Activated naive CD4-positive, alpha-beta T cell treated with anti-CD3 and anti-CD28 coated beads, Interleukin-2, amount 50 U/mL, for 72 hours (primary cell): ENCODE measurements at places on chromosomes 3 and 15.

DNA sequence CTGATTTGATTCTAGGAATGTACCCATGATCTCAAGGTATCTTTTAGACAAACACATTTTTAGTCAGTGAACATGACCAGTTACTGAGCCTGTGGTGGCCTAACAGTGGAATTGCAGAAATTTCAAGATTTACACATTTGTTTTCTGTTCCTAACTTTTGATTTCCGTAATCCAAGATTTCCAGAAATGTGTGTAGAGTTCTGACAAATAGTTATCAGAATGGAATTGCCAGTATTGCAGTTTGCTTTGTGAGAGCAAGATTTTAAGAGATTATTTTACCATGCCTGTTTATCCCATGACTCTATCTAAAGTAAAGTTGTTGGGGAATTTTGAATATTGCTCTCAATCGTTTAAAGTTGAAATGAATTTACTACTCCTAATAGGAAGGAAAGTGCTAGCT, 11.7 kb upstream of the UTS2B start:
- DNase-seq: no peak

DNA sequence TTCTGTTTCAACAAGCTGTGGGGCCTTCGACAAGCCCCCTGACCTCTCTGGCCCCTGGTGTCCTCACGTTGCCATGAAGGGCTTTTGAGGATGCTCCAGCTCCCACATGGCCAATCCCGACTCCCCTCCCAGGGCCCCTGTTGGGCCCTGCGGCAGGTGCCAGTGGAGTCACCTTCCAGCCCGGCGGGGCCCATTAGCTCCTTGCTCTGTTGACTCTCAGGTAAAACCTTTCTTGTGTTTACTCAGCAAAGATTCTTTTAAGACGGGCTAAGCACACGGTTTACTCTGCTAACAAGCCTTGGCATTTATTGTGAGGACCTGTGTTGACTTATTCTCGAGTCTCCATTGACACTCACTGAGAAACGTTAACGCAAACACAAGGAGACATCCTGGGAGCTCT, 15.0 kb downstream of the RPLP1 start:
- DNase-seq: no peak

GRCh38 chr3:54832876-54833275, 95.0 kb downstream of the LRTM1 start:
- DNase-seq: no peak

DNA sequence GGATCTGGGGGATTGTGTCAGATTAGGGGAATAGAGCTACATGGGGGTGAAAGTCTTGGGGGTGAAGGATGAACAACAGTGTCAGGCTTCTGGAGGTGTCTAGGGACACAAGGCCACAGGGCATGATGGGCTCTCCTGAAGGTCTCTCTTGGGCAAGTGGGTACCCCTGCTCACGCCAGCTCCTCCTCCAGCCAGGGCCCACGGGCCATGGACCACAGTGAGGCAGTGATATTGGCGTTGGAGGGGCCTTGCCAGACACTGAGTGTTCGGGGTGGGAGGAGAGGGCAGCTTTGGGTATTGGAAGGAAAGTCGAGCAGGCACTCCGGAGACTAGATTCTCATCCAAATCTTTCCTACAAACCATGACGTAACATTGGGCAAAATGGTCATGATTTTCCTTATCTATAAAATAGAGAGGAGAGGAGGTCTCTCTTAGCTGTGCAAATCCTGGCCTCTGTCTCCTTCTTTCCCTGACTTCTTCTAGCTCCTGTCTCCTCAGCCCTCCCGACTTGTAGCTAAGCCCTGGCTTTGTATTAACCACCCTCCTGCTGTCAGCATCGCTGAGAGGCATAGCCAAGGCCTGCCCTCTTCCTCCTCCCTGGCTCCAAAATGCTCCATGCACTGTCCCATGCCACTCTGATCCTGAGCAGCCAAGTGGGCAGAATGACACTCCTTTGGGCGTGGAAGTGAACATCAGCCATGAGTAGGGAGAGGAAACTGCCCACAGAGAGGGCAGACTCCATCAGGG, 24.0 kb upstream of the SRP14 start:
- no peak for DNase-seq

DNA sequence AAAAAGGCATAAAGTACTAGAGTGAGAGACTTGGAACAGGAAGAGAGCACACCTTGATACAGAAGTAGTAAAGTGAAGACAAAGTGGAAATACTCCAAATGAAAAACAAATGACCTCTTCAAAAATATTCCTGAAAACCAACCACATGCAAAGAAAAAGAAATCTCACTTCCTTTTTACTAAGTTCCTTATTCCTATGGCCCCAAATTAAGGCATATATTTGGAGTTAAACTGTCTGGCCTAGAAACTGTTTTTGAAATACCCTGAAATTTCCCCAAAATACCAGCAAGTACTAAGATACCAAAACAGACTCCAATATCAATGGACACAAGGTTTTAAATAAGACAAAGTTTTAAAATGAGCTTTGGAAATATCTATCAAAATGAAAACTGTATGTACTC, 58.2 kb downstream of the ZNF148 start:
- DNase-seq: no peak

DNA sequence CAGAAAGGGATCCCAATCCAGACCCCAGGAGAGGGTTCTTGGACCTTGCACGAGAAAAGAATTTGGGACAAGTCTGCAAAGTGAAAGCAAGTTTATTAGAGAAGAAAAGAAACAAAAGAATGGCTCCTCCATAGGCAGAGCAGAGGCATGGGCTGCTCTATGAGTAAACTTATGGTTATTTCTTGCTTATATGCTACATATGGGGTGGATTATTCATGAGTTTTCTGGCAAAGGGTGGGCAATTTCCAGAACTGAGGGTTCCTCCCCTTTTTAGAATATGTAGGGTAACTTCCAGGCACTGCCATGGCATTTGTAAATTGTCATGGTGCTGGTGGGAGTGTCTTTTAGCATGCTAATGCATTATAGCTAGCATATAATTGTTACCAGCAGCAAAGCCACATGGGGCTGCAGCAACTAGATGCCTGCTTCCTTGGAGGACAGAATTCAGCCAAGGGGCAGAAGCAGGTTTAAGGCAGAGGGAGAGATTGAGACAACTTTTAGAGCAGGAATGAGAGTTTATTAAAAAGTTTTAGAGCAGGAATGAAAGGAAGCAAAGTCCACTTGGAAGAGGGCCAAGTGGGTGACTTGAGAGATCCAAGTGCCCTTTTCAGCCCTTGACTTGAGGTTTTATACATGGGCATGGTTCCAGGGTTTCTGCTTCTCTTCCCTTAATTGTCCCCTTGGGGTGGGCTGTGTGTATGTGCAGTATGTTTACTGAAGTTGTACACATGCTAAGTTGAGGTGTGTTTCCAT, 41.3 kb downstream of the METTL6 start:
- no peak for DNase-seq

- no peak for DNase-seq
Observed at GRCh38 chr3:149414557-149415231, 37.2 kb upstream of the TM4SF1 start.

DNA sequence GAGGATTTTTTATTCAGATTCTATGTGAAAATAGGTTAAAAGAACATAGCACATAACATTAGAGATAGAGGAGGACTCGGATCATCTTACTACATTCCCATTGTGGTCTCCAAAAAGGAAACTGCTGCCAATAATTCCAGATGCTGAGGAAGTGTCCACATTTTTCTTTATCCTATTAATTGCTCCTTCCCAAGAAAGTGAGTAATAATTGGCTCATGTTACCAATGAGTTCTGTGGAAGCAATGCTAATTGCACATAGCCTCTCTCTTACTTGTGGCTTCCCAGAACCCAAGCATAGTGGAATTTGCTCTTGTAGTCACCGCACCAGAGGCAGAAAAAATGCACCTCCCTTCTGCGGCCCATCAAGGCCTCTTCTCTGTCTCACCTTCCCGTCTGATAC, 208.4 kb downstream of the PLOD2 start:
- DNase-seq: no peak

- no peak for DNase-seq
Observed at GRCh38 chr3:170863816-170864215, 6.2 kb downstream of the RPL22L1 start.

DNA sequence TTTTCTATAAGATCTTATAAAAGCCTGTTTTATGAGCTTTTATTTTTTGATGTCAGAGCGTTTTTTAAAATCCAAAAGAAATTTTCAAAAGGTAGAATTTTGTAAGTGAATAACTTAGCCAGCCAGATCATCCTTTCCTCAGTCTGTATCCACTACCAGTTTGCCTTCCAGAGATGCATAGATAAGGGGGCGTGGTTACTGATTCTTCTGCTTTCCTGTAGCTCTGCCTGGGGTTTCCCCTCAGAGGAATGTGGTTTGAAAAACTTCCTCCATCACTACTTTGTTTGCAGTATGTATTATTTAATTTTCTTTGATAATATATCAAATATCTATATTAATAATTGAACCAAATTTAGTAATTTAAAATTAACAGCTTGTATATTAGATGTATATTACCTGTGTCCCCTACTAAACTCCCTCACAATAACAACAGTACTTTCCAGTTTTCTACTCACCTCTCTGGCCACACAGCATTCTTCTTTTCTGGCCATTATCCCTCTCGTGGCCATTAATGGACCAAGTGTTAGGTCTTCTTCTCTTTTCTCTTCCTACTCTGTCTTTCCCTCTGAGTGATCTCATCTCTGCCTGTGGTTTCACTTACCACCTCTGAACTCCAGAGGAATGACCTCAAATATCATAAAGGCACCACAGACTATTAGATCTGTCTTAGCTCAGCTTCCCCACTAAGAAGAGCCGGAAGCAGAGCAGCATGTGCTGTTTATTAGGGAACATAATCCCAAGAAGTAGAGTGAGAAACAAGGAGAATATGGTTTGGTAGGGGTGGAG, 239.7 kb downstream of the UBE2E2 start:
- no peak for DNase-seq

DNA sequence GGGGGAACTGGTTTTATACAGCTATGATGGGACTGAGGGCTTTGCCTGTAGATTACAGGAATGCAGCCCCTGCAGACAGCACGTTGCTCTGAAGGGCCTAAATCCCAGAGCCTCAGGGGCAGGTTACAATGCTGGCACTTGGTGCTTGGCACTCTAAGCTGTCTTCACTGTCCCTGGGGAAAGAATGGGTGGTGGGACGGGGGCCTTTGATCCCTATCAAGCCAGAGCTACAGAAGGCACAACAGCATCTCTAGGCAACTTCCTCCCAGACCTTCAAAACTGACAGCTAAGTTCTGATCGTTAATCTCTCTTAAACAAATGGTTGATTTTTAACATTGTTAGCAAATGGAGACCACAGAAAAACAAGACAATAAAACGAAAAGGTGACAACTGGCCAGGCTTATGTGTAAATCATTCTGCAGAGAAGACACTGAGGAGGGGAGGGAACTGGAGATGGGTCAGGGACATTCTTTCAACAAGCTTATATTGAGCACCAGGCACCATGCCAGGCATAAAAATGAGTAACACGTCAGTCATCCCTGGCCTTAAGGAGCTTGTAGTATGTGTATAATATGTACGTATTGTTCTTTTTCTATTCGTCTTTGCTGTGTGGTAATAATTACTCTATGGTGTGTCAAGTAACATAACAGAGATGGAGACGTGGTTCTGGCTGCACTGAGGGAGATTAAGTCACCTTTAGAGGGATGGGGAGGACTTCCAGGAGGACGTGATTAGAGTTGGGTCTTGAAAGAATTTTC, 49.1 kb downstream of the CA12 start:
- DNase-seq: no peak

DNA sequence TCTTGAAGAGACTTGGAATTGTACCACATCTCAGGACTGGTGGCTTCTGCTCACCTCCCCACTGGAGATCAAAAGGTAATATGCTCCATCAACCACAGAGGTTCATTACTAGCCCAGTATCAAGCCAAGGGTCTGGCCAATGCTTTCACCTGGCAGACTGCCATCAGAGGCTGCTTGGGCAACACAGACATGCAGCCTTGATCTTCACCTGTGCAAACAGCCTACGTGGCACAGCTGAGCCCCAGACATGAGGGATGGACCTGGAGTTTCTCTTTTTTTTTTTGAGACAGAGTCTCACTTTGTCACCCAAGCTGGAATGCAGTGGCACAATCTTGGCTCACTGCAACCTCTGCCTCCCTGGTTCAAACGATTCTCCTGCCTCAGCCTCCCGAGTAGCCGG, 105.6 kb upstream of the HES1 start:
- DNase-seq: no peak

GRCh38 chr3:56856752-56857151, 55.0 kb upstream of the ARHGEF3 start:
- DNase-seq: no peak

- no peak for DNase-seq
Observed at GRCh38 chr3:1019157-1019556, 73.7 kb upstream of the CNTN6 start.

- DNase-seq: no peak
Observed at GRCh38 chr3:181851063-181851462, 139.3 kb downstream of the SOX2 start.

- DNase-seq: no peak
Observed at GRCh38 chr15:57662091-57662744, 44.3 kb upstream of the POLR2M start.

DNA sequence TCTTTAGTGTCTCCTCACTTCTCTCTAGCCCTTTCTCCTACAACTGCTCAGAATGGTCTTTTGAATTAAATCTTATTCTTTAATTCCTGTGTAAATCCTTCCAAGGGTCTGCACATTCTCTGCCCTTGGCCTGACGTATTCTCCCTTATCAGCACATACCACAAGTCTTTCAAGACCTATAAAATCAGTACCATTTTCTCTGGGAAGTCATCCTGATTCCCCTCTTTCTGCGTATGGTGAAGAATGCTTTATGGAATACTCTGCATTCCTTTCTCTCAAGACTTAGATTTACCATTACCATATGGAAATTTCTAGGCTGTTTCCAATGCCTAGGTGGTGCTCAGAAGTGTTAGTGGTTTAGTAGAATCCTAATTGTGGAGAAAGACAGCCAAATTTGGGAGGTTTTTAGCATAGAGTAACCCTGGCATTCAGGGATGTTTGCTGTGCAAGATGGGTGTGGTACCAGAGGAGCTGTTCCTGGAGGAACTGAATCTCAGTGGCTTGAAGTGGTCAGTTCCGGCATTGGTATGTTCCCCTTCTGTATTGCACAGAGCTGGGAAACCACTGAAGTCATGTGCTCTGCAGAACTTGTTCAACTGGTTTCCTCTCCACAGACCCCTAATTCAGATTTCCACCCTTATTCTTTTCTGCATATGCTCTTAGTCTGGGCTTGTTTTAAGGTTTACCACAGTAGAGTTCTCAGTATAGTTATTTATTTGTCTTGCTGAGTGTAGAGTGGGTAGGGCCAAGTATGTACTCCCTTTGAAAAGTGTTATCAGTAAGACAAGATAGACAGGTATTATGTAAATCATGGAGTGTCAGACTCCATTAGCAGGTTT, 24.5 kb downstream of the IQGAP1 start:
- DNase-seq: no peak

- no peak for DNase-seq
Observed at GRCh38 chr15:73682600-73683090, 1.5 kb upstream of the CD276 start.

GRCh38 chr3:46096781-46097180, 69.5 kb upstream of the XCR1 start:
- no peak for DNase-seq
